ENCODE measurements at places on chromosomes 4 and X.

DNA sequence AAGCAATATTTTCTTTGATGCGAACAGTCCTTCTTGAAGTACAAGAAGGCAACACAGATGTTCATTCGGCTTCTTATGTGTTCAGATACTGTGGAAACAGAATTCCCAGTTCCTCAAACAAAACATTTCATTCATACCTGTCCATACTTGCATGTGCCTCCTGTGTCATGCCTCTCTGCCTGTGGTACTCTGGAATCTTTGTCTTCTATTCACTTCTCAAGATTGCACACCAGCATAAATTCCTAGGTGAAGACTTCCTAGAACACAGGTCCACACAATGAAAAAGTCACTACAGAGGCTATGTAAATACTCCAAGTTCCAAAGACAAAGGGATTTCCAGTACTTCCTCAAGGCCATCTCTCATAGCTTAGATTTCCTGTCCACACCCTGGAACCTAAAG is 367.2 kb downstream of the AFF2 start:
- no peak for DNase-seq

GRCh38 chrX:21698272-21698671 is 40.1 kb upstream of the KLHL34 start:
- DNase-seq = no peak

DNA sequence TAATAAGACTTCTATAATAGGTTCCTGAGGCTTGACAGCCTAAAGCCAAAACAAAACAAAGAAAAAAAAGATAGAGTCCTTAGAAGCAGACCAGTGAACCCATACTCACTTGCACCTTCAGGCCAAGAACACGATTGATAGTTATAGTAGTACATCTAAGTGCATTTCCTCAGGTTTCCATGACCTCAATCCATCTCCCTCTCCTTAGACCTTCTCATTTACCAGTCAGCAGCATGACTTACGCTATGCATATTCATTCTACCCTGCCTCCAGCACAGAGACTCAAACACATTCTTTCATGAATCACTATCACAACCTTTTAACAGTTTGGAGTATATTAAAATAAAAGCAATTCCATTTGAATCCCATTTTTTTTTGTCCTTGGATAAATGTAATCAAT is 855.6 kb downstream of the CCSER1 start:
- DNase-seq = no peak

- no peak for DNase-seq
These were observed 8.2 kb upstream of the WDR44 start for GRCh38 chrX:118337687-118338086.

GRCh38 chr4:22103768-22104167 is 155.2 kb upstream of the KCNIP4 start:
- DNase-seq = no peak

DNA sequence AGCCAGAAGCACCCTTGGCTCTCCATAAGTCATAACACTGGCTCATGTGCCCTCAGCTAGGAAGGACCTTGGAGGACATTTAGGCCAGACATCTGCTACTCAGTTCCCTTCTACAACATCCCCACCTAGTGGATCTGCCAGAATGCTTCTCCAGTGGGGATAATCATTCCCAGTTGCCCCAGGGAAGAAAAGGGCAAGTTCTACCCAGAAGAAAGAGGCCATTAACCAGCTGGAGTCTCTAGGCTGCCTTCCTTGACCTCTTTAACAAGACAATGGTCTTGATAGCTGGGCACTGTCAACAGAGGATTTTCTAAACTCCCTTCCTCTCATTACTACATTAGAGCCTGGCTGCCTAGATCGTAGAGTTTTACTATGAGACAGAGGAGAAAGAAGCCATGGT is 42.0 kb downstream of the LGI2 start:
- no peak for DNase-seq

DNA sequence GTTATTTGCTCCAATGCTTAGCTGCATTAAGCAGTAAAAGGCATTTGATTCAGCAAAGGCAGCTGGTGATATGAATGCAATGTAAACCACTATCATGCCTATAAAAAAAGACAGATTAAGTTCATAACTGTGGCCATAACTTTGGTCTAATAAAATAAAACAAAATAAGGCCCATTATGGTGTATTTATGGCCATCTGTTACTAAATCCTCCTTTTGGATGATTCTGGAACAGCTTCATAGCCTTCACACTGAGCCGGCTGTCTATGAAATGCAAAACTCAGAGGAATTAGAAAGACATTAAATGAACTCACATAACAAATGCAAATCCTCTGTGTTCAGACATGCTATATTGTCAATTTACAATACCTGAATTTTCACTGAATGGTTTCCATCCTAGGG is 223.7 kb upstream of the FAT4 start:
- no peak for DNase-seq

DNA sequence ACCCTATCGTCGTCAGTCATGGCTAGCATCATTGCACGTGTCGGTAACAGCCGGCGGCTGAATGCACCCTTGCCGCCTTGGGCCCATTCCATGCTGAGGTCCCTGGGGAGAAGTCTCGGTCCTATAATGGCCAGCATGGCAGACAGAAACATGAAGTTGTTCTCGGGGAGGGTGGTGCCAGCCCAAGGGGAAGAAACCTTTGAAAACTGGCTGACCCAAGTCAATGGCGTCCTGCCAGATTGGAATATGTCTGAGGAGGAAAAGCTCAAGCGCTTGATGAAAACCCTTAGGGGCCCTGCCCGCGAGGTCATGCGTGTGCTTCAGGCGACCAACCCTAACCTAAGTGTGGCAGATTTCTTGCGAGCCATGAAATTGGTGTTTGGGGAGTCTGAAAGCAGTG is 1.6 kb downstream of the ZCCHC12 start:
- DNase-seq = no peak

DNA sequence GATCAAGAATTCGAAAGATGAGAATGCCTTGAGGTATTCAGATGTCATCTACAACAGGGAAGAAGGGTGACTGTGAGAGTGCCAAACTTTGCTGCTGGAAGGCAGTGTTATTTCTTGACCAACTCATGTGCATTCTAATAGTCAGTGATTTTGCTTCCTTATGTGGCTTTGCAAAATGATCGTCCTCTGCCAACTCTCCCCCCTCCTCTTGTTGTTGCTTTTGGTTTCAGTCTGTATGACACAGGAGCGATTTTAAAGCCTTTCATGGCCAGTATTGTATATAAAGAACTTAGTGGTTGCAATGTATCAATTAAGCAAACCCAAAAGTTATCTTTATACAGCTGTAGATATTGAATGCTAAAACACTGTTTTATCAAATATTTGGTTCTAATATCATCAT is 379.1 kb downstream of the IL1RAPL1 start:
- no peak for DNase-seq
